ENCODE measurements at places on chromosomes 13 and 19.
A peak's percentile ranks its signal among the peaks of the same experiment; 100 is the strongest.

DNA sequence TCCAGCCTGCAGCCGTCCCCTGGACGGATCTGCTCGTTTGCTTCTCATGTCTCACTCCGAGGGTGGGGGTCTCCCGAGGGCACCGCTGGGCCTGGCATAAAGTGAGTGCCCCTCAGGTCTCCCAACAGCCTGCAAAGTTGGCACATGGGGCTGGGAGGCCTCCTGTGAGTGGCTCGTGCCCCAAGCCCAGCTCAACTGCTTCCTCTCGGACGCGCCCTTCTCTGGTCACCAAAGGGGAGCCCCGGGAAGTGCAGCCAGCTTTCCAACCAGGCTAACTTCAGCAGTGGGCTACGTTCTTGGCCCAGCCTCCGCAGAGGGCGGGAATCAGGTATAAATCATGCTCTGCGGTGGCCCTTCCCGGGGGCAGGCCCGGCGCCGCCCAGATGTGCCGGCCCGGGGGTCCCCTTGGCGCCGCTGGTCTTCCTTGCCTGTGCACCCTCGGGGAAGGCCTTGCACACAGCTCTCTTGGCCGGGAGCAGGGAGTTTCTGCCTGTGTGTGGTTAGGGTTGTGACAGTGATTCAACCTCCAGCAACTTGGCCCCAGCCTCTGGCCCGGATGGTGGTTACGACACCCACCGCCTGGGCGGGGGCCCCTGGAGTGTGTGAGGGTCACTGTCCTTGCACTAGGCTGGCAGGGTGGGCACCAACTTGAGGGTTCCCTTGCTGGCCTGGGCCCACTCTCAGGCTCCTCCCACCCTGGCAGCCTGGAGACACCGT lies 20.7 kb downstream of the CEBPG start:
- DNase-seq, result peak; percentile 72

DNA sequence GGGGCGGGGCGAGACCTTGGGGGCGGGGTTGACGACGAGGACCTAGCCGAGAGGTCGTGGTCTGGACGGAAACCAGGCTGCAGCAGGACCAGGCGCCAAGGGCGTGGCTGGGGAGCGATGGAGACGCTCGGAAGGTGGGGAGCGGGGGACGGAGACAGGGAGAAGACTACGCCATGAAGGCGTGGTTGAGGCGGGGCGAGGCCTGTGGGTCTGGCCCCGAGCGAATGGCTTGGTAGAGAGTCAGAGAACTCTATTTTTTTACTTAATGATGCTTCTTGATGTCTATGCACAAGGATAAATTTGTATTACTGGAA lies 674 bp upstream of the FBXL12 start:
- no peak for DNase-seq

DNA sequence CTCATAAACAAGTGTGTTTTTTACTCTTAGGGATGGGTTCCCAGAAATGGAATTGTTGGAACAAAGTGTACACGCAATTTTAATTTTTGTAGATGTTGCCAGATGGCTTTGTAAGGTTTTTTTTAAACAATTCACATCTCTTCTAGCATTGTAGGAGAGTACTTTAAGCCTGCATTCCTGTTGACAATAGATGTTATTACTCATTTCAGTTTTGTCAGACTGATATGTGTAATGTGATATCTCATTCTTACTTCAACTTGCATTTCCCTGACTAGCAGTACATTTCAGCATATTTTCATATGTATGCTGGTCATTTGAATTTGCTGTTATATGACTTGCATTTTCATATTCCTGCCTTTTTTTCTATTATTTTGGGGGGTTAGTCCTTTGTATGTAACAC lies 186.6 kb upstream of the SLITRK6 start:
- peak; percentile 19 for DNase-seq

DNA sequence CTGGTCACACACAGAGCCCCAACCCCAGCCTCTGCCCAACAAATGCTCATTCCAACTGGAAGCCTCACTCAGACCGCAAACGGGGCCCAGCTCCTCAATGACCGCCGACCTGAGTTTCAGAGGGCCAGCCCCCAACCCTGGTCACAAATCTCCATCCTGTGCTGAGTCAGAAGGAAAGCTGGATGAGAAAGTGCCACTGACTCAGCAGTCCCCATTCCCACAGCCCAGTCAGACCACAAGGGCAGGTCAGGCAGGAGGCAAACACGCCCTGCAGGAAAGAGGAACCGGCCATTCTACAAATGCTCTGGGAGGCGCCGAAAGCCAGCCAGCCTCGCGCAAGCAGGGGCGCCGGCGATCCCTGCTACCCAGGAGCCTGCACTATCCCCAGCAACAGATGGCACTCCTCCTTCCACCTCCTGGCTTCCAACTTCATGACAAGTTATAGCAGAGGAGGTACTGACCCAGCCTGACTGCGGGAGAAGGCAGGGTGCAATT lies 14.1 kb upstream of the PRKD2 start:
- DNase-seq, result peak; percentile 93

DNA sequence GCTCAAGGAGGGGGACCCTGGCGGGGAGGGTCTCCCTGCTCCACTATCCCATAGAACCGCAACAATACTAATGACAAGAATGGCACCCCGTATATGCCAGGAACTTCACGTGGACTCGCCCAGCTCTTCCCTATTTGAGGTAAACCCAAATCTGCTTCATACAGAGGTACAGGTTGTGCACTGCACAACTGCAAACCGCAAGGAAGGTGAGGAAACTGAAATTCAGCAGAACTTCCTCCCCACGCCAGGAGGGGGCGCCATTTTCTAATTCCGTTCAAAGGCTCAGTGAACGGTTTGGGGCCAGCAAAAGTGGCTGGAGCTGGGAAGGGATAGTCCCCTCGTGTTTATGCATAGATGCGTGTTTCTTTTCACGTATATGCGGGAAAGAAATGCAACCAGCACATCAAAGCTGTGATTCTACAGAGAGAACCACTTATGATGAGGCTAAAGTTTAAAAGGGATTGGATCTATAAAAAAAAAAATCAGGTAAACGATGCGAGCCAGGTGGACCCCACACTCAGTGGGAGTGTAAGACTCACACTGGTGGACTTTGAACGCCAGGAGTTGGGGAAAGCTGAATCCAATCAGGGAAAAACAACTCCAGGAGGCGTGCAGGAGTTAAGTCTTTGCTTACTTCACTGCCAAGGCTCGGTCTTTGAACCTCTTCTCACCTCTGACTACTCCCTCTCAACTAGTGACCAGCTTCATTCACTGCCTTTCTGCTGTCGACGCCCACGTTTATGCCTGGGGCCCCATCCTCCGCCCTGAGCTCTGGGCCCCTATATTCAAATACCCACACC lies 20.3 kb downstream of the C19orf81 start:
- peak; percentile 16 for DNase-seq

- DNase-seq, result no peak
Measured at GRCh38 chr13:99363949-99364348, 56.8 kb upstream of the GPR183 start.

DNA sequence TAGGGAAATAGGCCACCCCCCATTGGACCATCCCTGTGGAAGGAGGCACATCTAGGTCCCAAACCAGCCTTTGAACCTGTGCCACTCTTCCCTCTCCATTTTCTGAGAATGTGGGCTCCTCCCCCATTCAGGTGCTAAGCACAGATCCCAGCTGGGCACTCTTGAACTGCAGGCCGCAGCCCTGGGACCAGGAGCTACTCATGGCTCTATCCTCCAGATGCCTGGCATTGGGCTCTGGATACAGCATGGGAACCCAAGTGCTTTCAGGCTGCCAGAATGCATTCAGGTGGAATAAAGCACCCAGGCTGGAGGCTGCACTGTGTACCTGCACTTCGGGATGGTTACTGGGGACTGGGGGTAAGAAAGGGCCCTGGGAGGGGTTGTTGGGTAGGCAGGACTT lies 1372.3 kb upstream of the SPRY2 start:
- no peak for DNase-seq

DNA sequence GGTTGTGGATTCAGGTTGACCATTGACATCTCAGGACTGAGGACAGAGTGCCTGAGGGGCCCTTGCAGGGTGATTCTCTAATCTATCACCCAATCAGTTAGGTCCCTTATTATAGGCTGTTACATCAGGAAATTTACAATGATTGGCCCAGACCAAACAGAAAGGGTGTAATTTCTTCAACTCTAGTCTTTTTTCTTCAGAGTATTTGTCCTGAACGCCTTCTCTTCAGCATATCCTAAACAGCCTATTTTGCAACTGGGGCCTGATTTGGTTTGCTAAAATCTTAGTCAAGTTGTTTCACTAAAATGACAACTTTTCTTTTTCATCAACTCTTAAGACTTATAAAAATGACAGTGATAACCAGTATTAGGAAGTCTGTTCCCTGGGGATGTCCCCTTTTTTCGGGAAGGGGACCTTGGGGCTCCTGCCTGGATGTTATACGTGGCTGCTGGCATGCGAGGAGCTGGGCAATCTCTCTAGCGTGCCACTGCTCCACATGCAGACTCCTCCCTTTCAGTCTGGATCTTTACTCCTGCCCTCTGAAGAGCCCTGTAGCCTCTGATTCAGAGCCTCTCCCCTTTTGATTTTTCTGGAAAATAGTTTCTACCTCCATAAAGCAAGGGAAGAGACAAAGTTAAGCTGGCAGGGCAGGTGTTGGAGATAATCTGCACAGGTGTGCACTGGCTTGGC lies 19.6 kb upstream of the GTF2F2 start:
- DNase-seq, result no peak

- no peak for DNase-seq
Measured at GRCh38 chr19:10555610-10555973, 10.2 kb downstream of the KRI1 start.

DNA sequence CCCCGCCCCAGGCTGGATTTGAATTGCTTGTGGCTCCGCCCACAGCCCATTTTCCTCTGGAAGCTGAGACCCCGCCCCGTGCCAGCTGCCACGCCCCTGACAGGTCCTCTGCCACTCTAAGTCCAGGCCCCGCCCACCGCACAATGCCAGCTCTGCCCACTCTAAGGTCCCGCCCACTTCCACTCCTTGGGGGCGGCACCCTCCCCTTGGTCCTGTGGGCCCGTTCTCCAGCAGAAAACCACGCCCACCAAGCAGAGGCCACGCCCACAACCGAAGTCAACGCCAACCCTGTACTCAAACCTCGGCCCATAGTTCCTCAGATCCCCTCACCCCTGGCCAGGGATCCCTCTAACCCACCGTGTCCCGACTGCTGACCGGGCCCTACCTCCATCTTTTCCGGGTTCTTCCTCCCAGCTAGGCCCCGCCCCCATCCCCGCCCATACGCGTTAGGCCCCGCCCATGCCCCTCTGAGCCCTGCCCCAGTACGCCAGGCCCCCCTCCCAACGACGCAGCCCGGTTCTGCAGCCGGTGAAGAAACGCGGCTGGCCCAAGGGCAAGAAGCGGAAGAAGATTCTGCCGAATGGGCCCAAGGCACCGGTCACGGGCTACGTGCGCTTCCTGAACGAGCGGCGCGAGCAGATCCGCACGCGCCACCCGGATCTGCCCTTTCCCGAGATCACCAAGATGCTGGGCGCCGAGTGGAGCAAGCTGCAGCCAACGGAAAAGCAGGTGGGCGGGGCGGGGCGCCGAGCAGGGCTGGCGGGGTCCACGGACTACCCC lies 1.3 kb downstream of the HMG20B start:
- peak; percentile 94 for DNase-seq

GRCh38 chr13:52695856-52696255 lies 43.2 kb downstream of the SUGT1 start:
- DNase-seq, result peak; percentile 89

DNA sequence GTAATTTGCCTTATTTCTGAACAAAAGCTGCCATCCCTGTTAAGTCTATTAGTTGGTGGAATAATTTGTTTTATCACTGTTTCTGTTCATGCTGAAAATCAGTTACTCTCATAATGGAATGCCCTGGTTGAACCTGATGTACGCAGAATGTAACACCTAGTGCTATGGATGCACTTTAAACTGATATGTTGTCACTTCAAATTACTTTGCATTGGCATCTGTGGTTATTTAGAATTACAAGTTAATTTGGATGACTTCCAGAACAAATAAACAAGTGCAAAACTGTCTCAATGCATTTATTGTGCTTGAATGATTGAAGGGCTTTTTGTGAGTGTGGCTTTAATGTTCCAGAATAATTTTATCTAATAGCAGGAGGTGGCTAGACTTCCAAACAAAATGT lies 368.2 kb upstream of the SLITRK5 start:
- DNase-seq, result no peak

DNA sequence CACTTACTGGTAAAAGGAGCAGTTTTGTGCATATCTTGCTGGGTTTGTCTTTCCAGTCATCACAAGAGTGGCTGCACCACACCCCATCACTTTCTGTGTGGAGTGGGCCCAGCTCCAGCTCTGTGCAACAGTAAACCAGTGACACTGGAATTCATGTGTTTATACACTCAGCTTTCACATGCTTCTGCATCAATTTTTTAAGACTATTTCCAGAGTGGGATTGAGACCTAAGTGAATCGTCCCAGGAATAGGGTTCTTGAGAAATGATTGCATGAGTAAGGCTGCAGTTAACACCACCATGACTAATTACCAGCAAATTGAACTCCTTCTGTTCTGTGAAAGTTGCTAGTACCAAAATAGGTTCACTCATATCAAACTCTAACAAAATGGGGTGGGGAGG lies 5.3 kb upstream of the CFAP97D2 start:
- peak; percentile 38 for DNase-seq

- no peak for DNase-seq
Measured at GRCh38 chr13:80955501-80955900, 614.6 kb upstream of the SPRY2 start.

DNA sequence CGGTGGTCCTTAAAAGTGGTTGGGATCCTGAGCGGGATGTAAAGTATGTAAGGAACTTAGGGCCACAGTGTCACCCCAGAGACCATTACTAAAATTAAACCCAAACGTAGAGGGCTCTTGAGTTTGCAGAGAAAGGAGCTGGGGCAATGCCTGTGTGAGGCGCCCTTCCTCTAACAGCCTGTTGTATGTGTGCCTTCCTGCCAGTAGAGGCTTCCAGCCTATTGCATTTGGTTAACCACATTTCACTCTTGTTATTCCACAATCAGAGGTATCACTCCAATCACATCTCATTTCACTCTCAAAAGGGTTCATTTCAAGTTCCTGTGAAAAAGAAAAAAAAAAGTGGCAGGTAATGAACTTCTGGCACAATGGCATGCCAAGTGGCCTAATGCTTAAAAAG lies 29.4 kb downstream of the DIAPH3 start:
- DNase-seq, result peak; percentile 50

DNA sequence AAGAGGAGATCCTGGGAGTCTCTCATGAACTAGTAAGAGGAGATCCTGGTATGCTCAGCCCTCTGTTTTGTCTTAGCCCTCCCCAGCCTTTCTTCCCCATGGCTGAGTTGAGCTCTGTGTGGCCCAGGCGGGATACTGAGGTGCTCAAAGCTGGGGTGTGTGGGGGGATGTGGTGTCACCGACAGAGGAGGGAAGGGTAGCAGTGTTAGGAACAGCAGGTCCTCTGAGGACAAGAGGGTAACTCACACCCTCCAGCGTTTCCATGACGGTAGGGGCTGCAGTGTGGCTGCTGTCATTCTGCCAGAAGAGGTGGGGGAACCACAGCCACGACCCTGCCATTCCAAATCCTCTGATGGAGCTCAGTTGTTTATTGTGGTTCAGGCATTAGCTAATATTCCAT lies 691 bp downstream of the KIR2DL4 start:
- no peak for DNase-seq

GRCh38 chr13:49315036-49315565 lies 67.4 kb downstream of the CDADC1 start:
- peak; percentile 16 for DNase-seq

GRCh38 chr13:96025283-96025682 lies 27.9 kb downstream of the UGGT2 start:
- no peak for DNase-seq
